ENCODE measurements at places on chromosomes 3 and 15.

DNA sequence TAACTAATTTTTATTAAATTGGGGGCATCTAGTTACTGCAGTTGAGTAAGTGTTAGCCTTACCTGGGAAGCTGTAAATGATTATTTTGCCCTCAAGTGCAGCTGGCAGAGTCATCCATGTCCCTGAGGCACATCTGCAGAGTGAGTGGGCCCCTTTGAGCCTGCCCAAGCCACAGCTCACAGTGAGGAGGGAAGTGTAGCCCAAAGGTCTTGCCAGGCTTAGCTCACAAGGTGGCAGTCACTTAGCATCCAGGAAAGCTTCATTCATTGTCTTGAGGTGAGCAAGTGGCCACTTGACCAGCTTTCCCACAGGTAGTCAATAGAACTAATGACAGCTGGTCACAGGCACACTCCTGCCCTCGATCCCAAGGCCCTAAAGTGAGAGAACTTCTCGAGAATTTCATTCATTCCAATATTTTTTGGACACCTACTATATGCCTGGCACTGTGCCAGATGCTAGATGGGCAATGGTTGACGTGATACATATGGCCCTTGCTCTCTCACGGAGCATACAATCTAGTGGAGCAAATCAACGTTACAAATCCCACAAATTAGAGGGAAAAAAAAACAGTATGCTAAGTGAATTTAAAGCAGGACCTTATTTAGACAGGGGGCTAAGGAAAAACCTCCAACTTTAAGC lies 163.3 kb upstream of the IL12A start:
- DNase-seq, result no peak

DNA sequence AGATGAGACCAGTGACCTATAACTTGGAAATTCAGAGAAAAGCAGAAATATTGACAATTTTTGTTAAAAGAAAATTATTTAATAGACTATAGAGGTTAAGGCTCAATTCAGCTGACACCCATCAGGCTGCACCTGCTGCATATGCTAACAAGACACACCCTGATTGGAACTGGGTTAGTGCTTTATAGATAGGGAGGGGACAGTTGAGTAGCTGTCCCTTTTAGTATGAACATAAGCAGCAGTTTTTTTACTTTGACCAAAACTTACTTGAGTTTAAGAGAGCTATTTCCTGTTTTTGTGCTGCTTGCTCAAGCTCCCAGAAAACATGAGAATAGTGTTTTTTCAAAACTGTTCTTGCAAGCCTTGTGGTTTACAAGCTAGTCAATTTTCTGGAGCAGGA lies 292.6 kb downstream of the LRRC3B start:
- DNase-seq, result no peak

DNA sequence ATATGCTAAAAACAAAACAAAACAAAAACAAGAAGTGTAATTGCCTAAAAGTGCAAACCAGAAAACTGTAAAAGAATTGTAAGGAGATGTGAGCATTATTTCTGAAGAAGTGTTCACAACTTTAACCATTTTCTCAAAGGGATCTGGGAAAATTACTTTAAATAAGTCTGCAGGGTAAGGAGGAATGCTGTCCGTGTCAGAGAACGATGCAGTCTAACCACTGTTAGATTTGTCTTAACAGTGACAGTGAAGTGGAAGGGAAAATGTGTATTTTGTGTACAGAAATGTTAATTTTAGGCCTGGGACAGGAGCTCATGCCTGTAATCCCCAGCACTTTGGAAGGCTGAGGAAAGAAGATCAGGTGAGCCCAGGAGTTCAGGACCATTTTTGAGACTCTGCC lies 95.7 kb downstream of the DLG1 start:
- DNase-seq, result no peak

- DNase-seq, result no peak
Observed at GRCh38 chr15:50820808-50821382, 55.4 kb upstream of the SPPL2A start.

- no peak for DNase-seq
Observed at GRCh38 chr3:132753946-132754345, 31.7 kb upstream of the NPHP3 start.

DNA sequence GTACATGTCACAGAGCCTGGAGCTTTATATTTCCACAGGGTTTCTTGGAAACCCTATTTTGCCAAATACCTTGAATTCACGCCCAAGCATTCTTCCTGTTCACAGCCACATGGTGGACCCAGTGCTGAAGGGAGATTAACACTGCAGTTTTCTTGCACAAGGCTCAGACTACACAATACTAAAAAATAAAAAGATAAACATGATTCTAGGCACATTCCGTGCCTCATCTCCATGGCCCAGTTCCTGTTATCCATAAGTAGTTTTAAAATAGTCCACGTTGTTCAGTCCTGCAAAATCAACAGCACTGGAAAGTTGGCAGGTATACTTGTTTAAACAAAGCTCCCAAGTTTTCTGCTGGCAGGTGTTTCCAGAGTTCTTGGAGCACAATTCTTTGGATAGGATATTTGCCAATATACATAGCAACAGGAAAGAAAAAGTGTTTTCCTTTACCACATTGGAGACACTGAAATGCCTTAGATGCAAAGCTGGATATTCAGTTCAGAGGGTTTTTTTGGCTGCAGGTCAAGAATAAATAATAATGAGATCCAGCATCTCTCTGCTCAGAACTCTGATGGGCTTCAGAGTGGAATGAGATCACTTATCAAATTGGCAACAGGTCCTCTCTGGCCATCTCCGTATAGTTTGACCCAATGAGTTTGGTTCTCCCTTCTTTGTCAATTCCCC lies 88.1 kb upstream of the TGFBR2 start:
- no peak for DNase-seq

- no peak for DNase-seq
Observed at GRCh38 chr15:51443282-51443914, 101.9 kb downstream of the GLDN start.

GRCh38 chr3:42300013-42300412 lies 34.0 kb upstream of the CCK start:
- DNase-seq, result no peak

GRCh38 chr15:89839167-89839810 lies 24.6 kb upstream of the ANPEP start:
- no peak for DNase-seq

- no peak for DNase-seq
Observed at GRCh38 chr3:186845756-186846155, 3.2 kb downstream of the ADIPOQ start.

DNA sequence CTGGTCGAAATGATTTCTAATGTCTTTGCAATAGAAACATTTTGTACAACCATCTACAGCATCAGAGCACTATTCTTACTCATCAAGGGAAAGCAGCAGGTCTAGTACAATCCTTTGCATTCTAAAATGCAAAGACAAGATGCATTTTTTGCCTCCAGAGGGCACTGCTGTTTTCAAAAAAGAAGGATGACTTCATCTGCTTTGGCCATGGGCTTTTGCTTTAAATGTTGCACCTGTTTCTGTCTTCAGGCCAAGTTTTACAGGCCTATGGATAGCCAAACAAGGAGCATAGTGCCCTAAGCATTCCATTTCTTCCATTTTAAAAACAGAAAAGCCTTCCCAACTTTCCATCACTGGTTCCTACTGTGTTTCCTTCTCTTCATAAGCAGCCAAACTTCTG lies 3.4 kb downstream of the PARP9 start:
- peak; percentile 58 for DNase-seq

DNA sequence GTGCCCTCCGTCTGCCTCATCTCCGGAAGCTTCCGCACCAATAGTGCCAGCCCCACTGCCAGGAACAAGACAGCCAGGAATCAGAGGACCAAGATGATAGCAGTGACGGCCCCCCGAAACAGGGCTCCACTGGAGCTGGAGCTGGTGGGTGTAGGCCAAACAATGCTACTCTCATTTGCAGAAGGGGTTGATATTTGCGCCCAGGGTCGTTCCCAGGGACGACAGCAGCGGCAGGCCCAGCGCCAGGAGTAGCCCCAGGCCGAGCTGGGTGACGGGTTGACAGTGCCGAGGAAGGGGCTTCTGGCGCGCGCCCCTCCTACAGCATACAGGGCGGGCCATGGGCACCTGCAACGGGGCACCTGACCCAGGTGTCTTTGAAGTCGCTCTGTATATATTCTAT lies 301.4 kb downstream of the CNTN6 start:
- DNase-seq, result no peak

- no peak for DNase-seq
Observed at GRCh38 chr3:114439284-114439683, 145.5 kb downstream of the TIGIT start.

DNA sequence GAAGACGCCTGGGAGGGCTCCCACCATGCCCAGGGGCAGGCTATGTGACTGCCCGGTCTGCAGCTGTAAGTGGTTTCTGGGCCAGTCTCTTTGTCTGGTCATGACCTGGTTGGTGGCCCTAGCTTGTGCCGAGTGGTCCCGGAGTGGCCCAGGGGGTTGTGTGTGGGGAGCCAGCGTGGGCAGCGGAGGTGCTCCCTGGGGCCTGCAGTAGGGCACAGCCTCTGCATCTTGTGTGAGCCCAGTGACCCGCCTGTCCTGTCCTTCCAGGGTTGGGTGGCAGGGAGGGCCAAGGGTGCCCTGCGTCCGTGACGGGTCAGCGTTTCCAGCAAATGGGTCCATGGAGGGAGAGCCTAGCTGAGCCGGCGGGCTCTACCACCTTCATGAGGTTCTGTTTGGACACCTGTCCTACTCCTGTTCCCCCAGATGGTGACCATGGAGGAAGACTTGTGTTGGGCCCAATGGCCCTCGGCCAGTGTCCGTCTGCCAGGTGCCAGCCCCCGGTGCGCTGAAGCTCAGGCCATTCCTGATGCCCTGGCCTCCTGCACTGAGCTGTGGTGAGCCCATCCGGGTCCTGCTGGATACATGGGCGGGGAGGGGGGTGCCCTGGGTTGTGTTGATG lies 215.4 kb downstream of the SNRPN start:
- no peak for DNase-seq

GRCh38 chr3:114764056-114764492 lies 383.0 kb downstream of the ZBTB20 start:
- no peak for DNase-seq

GRCh38 chr3:66179793-66180192 lies 41.0 kb upstream of the SLC25A26 start:
- no peak for DNase-seq

DNA sequence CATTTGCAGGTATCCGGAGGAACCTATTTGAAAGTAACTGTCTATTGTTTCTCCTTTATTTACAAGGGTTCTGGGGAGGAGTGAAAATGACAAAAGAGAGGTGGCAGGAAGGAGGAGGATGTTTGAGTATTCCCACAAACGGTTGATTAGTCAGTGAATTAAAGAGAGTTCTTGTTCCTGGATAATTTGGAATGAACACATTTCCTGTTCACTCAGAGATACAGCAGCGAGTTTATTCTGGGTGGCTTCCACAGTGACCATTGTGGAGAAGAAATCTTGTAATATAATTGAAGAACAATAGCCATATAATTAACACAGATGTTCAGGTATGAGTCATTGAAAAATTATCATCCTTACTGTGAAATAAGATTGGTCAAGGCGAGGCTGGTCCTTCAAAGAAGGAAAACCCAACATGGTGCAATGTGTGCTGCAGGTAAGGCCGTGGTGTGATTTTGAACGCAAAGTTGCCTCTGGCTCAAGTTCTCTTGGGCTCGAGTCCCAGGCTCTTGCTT lies 77.3 kb downstream of the NFKBIZ start:
- no peak for DNase-seq

DNA sequence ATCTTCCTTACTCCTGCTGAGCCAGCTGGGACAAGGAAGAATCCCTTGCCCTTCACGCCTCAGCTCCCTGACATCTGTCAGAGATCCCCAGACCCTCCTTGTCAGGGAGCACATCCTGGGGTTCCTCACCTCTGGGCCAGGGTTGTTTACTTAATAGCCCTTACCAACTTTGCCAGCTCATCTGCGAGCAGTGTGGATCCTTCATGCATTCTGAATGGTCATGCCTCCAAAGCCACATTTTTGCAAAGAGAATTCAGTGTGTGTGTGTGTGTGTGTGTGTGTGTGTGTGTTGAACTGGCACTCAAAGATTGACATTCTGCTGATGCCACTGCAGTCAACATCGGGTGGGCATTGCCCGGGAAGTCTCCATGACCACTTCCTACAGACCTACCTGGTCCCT lies 112.6 kb downstream of the SLC49A4 start:
- no peak for DNase-seq

DNA sequence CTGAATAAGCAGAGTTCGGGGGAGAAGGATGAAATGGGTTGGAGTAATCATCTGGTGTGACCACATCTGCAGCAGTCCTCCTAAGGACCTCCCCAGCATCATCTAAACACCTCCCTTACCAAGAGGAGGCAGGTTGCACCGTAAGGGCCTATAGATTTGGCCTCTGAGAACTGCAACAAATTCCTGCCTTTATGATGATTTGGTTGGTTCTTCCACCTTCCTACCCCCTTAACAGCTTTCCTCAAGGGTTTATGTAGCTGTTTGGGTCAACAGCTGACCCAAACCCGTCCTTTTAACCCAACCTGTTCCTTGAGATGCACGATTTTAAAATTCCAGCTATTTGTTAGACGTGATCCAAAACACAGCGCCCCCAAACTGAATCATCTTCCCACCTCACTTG lies 58.2 kb downstream of the AAGAB start:
- DNase-seq, result no peak

- no peak for DNase-seq
Observed at GRCh38 chr3:76997733-76998132, 42.2 kb upstream of the ROBO2 start.

DNA sequence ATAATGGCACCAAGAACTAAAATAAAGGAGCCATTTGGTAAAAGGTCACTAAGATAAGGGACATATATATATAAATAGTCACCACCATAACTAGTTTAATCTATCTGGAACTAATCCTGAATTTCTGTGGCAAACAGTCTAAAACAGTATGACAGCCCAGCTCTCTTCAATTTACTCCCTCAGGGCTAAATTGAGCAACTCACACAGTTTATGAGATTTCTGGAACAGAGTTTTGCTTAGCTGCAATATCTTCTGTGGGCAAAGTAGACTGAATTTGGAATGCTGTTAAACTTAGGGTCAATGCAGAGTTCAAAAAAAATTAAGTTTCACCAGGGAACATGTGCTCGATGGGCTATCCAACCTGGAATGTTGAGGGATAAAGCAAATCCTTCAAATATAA lies 70.1 kb upstream of the VEPH1 start:
- no peak for DNase-seq

- no peak for DNase-seq
Observed at GRCh38 chr15:34753236-34753894, 1.4 kb downstream of the GJD2 start.

DNA sequence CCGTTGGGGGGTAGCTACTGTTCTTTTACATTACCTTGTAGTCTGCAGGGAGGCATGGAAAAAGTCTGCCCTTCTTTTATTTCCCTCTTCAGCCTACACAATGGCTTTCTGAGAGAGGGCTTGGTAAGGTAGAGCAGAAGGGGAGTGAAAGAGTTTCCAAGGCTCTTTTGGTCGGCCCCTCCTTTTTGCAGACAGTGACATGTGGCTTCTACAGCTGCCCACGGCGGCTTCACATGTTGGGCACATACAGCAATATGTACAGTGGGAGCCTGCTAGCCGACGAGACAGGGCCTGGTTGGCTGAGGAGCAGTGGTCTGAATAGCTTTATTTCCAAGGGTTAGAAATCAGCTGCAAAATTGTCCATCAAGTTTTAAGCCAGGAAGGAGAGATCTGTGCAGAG lies 4.0 kb downstream of the INAFM2 start:
- DNase-seq, result no peak

GRCh38 chr3:36893826-36894225 lies 51.0 kb downstream of the TRANK1 start:
- no peak for DNase-seq

- DNase-seq, result no peak
Observed at GRCh38 chr15:63600001-63600615, 2.9 kb downstream of the FBXL22 start.

GRCh38 chr3:53890726-53891475 lies 758 bp downstream of the SELENOK start:
- DNase-seq, result peak; percentile 62
